Fibroblast of the aortic adventitia (primary cell): ENCODE measurements at places on chromosomes 2 and 18. TPM values are rescaled to one million over a fixed set of nuclear protein-coding genes. Genes with fewer than 3 reads are reported as not detected.

SCN3A gene
- 3.1 and 102 TPM in 2 replicates for total RNA-seq

GAL3ST2 gene
- 0.25 TPM in 1 of 2 replicates, not detected in the other for total RNA-seq

AQP4 gene
- total RNA-seq: not detected in 2 replicates

APOB gene
- under 0.01 TPM in 1 of 2 replicates, not detected in the other for total RNA-seq

GRCh38 chr2:214604861-214605260, 194.0 kb downstream of the VWC2L start:
- no peak for DNase-seq

DNA sequence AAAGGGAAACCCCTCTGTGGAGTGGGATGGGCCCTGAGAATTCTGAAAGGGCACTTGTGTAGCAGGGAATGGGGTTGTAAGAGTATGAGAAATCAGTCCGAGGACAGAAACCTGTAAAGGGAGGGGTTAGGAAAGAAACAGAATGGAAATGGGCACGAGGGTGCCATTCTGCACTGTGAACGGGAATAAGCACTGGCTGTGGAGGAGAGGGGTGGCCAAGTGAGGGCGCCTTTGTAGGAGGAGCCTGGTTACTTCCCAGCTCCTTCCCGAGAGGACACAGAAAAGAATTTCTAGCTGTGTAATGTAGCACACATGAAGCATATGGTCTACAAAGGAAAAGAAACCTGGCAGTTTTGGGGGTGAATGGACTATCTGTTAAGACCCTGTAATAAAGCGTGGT, 53.4 kb downstream of the POLR1A start:
- no peak for DNase-seq

- peak; percentile 6 for DNase-seq
Measured at GRCh38 chr2:239990966-239991365, 34.2 kb downstream of the NDUFA10 start.

GRCh38 chr2:173963323-173963816, 1.8 kb downstream of the SP3 start:
- peak; percentile 83 for DNase-seq
